ENCODE measurements at places on chromosomes 5 and 9.

DNA sequence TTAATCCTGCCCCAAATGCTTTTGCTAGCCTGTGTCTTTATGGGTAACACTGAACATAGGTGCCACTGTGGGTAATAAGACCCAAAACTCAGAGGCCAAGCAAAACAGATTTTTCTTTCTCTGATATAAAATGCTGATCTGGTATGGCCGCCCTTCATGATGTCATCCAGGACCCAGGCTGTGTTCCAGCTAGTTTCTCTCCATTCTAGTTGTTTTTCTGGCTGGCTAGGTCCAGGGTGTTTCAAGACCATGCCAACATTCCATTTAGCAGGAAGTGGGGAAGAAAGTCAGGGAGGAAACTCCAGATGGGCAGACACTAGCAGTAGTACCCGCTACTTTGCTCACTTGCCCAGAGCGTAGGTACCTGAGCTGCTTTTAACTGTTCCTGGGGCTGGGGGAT is 183.9 kb upstream of the OTULINL start:
- DNase-seq, result no peak

GRCh38 chr9:107119735-107120134 is 163.3 kb upstream of the RAD23B start:
- no peak for DNase-seq

GRCh38 chr9:134404376-134405358 is 78.4 kb downstream of the RXRA start:
- no peak for DNase-seq

- no peak for DNase-seq
Measured at GRCh38 chr9:37150415-37150814, 30.0 kb downstream of the ZCCHC7 start.

GRCh38 chr5:59800347-59800893 is 93.1 kb downstream of the PDE4D start:
- no peak for DNase-seq

DNA sequence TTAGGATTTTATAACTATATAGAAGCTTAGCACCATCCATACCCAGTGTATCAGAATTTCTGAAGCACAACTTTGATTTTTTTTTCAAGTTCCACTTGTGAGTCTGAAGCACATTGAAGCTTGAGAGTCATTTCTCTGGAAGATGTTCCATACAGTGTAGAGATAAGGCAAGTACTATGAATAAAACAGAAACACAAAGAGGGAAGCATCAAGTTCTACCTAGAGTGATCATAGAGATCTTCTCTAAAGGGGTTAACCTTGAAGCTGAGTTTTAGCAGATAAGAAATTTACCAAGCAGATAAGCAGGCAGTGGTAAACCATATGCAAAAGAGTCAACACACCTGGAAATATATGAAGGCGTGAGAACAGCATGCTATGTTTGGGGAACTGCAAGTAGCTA is 125.3 kb downstream of the MCTP1 start:
- no peak for DNase-seq

DNA sequence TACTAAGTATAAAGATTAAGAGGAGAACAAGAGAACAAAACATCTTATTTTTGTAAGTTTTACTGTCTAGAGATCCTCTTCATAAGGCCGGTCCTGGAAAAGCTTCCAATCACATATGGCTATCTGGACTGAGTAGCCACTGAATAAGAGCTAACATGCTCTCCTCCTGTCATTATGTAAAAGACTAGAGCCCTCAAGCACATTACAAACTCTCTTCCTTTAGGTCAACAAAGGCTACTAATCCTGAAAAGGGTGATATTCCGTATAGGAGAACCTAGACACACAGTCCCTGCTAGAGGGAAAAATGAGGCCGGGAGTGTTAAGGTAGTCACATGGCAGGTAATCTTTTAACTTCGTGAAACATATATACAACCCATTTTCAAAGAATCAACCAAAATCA is 665.6 kb downstream of the EFNA5 start:
- DNase-seq, result no peak
